Mammary epithelial cell (primary cell): ENCODE measurements at places on chromosomes 7 and 10. TPM values are rescaled to one million over a fixed set of nuclear protein-coding genes. Genes with fewer than 3 reads are reported as not detected.

The LIPJ gene
- total RNA-seq: not detected in 2 replicates

The MYO1G gene
- 0.17 TPM for total RNA-seq

The AKR1D1 gene
- total RNA-seq: not detected in 2 replicates

DNA sequence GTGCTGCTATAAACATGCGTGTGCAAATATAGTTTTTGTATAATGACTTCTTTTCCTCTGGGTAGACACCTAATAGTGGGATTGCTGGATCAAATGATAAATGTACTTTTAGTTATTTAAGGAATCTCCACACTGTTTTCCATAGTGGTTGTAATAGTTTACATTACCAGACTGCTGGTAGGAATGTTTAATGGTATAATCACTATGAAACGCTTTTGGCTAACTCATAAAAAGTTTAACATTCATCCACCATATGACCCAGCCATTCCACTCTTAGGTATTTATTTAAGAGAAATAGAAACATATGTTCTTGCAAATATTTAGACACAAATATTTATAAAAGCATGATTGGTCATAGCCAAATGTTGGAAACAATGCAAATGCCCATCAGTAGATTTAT lies 32.1 kb upstream of the TFEC start:
- no peak for DNase-seq

DNA sequence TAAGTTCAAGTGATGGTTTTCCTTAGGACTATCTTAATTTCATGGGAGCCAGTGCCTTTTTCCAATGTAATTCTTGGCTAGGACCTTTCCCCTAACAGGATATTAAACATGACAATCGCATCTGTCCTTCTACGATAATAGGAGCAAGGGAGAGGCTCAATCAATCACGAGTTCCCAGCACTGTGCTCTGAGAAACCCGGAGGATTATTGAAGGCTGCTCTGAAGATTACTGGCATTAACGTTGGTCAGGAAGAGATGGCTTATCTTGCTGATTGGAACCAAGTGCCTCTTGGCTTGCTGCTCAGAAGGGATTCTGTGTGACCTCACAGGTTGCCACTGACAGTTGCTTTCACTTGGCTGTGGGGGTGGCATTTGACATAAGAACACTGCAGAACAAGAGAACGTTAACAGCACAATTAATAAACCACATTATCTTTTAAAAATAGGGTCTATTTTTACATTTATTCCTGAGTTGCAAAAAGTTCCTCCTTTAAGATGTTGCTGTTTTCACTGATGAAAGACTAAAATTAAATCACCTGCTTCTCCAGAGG lies 252.1 kb upstream of the TAC1 start:
- DNase-seq: no peak
